NCI-H1417 (cell line): ENCODE measurements at places on chromosomes 3 and 15.
A peak's percentile ranks its signal among the peaks of the same experiment; 100 is the strongest.

DNA sequence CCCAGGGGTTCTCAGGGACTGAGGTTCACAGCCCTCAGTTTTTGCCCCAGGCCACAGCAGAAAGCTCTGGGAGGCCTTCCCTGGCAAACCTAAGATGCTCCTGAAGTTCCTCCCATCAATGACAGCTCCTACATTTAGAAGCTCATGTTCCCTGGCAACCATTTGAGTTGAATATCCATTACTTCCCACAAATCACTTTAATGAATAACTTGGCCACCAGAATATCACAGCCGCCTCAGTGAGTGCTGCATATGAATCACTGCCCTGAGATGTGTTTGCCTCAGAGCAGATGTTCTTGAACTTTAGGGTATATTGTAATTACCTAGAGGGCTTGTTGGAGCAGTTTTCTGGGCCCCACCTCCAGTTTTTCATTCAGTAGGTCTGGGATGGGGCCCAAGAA is 27.4 kb downstream of the SLCO2A1 start:
- DNase-seq = no peak

DNA sequence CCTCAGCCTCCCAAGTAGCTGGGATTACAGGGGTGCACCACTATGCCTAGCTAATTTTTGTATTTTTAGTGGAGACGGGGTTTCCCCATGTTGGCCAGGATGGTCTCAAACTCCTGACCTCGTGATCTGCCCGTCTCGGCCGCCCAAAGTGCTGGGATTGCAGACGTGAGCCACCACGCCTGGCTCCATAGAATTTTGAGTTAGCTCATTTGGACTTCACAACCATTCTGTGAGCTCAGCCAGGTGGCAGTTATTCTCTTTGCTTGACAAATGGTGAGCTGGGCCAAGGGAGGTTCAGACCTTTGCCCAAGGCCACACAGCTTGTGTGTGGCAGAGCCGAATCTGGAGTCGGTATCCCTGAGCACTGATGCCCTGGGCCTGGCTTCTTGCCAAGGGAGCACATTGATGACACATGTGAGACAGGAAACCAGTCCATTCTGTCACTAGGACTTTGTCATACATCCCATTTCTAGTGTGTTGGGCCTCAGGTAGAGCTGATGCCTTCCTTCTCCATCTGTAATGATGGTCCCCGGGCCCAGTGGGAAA is 17.6 kb downstream of the PODXL2 start:
- DNase-seq = no peak

GRCh38 chr15:78044407-78045155 is 32.9 kb downstream of the TBC1D2B start:
- DNase-seq = no peak

DNA sequence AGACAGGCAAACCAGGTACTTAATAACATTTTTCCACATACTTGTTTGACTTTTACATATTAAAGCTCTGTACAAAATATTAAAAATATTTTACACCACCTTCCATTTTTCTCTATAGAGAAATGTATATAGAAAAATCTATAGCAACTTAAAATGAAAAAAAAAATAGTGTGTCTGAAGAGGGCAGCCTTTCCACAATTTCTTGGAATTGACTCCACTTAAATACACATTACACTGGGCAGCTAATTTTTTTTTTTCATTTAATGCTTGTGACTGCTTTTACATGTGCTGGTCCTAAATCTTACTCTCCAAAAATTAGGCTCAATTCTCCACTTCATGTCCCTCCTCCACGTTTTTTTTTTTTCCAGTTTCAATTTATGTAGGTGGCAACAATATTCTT is 427.0 kb upstream of the RBMS3 start:
- DNase-seq = no peak

GRCh38 chr3:111331306-111331705 is 210.7 kb upstream of the CD96 start:
- DNase-seq = no peak

DNA sequence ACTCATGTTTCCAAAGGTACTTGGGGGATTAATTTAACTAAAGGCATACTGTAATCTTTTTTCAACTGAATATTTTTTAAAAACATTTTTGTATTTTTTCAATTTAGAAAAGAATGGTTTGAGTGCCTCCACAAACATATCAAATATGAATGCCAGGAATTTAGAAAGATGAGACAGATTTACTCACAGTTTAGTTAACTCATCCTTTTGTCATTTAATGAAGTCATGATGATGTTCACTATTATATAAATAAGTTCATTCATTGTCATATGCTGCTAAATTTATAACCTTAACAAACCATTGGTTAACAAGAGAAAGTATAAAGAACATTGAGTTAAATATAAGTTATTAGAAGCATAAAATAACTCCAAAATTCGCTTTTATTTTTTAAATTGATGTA is 50.0 kb downstream of the FGF7 start:
- no peak for DNase-seq

DNA sequence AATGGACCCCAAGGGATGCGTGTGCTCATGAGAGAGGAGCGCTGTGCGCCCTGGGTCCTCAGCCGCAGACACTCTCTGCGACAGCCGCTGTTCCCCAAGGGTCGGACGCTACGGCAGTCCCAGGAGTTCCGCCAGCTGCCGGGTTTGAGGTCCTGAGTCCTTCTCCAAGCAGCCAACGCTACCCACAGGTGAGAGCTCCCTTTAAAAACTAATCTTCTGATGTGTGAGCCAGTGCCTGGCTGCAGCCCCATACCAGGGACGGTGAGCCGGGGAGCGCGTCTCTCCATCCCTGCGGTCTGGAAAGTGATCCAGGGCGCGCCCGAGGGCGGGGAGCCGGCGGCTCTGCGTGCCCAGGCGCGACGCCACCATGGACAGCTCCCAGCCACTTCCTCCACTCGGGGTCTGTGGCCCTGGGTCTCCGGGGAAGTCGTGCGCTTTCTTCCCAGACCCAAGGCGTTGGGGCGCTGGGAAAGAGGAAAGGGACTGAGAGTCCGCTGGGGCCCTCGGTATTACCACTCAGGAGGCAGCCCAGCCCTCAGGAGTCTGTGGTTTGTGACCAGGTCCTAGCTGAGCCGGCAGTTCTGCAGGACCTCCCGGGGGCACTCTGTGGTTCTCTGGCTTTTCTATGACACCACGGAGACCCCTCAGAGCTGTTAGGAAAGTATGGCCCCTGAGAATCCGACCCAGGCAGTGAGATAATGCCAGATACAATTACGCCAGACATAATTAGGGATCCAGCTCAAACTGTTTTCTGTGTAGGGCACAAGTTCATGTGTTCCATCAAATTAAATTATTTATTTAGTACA is 1.4 kb downstream of the CEMIP start:
- peak; percentile 77 for DNase-seq

DNA sequence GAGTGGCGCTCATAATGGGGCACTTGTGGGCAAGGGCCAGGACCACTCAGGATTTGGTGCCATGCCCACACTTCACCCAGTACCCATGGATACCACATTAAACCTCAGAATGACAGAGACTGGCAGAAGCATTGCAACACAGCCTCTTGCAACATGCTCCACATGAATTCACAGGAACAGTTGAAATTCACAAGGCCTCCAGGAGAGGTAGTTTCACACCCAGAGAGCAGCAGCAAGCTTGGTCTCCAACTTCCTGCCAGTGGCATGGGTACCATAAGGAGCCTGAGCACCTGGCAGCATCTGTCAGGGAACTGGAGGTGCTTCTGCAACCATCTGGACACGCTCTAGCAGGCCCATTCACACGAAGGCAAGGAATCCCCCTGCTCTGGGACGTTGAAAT is 101.0 kb downstream of the OSBPL10 start:
- no peak for DNase-seq

- DNase-seq = no peak
These were observed 424 bp downstream of the EAF2 start for GRCh38 chr3:121835465-121835801.

DNA sequence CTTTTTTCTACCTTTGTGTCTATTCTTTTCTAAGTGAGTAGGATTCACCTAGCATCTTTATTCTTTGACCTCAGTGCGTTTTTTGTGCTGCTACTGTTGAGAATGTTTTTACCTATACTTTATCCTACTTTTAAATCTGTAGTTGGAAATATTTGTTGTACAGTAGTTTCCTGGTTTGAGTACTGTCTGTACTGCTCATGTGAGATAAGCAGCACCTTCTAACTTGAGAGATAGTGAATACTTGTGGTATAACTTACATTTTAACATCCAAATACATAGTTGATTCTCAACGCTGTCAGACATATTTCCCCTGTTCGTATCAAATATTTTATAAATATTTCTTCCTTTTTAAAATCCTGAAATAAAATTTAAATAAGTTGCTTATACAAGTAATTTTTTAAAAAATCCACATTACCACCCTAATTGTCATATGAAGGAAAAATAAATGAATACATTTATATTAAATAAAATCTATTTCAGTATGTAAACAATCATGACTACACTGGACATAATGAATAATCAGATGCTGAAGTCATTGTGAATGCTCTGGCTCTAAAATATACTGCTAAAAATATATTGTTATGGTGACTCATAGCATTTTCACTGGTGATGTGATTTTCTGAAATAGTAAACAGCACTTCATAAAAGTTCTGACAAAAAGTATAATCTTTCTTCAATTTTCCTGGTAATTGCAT is 17.4 kb downstream of the ATP11B start:
- DNase-seq = no peak

GRCh38 chr3:68057637-68058320 is 403.4 kb upstream of the SUCLG2 start:
- no peak for DNase-seq

GRCh38 chr3:170734735-170735065 is 135.3 kb downstream of the RPL22L1 start:
- peak; percentile 44 for DNase-seq

GRCh38 chr3:31505371-31506048 is 27.2 kb upstream of the STT3B start:
- no peak for DNase-seq

DNA sequence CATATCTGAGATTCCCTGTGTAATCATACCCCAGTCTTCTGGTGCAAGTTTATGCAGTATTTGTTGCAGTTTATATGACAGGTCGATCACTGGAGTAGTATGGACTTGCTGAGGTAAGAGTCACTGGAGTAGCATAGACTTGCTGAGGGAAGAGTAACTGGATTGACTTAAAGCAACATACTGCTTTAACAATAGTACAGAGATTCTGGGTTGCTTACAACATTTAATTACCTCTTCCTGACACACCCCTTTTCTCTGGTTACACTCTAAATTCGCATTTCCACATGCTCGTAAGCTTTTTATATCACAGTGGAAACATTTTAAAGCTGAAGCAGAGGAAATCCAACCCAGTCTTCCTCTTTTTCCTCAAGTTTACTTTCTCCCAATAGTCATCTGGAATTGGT is 11.8 kb downstream of the AAGAB start:
- no peak for DNase-seq

- no peak for DNase-seq
These were observed 265.1 kb downstream of the NFKBIZ start for GRCh38 chr3:102114264-102114979.

- no peak for DNase-seq
These were observed 971.4 kb downstream of the MCTP2 start for GRCh38 chr15:95202569-95203349.

DNA sequence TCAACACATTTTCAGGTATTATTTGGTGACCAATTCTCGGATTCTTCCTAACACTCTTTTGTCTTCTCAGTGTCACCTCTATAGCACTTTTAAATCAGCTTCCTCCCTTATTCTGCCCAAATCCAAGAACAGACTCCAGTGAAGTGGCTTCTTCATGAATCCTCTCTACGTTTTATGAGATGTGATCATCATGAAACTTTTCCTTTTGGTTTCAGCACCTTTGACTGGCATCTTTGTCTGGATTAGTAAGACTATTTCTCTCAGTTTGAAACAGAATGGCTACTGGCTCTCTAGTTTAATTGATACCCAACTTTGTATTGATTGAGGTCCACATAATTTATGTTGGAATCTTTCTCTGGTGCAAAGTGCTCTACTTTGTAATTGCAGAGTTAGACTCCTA is 45.6 kb downstream of the CMC1 start:
- DNase-seq = no peak

GRCh38 chr15:80026310-80026709 is 33.2 kb upstream of the ZFAND6 start:
- no peak for DNase-seq

GRCh38 chr15:73437543-73438109 is 5.3 kb upstream of the REC114 start:
- no peak for DNase-seq

DNA sequence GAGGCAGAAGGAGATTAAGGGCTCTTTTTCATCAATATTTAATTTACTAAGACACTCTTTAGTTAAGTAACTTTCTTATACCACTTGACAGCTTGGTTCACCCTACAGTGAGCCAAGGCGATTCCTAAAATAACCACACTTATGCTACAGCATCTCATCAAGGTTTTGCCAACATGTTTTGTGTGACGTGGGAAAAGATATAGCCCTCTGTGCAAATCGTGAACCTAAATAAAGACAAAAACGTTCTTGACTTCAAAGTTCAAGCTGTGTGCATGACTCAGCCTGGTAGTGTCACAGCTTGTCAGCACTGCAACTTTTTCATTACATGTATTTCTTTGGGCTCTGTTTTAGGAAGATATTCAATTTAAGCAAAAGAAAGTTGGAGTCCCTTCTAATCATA is 297.0 kb upstream of the EPHA3 start:
- no peak for DNase-seq

DNA sequence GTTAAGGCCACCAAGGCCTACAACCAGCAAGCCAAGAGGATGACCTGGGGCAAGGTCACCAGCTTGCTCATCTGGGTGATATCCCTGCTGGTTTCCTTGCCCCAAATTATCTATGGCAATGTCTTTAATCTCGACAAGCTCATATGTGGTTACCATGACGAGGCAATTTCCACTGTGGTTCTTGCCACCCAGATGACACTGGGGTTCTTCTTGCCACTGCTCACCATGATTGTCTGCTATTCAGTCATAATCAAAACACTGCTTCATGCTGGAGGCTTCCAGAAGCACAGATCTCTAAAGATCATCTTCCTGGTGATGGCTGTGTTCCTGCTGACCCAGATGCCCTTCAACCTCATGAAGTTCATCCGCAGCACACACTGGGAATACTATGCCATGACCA is 3.6 kb downstream of the CXCR6 start:
- DNase-seq = no peak

- no peak for DNase-seq
These were observed 324.5 kb upstream of the GBE1 start for GRCh38 chr3:82085851-82086475.

DNA sequence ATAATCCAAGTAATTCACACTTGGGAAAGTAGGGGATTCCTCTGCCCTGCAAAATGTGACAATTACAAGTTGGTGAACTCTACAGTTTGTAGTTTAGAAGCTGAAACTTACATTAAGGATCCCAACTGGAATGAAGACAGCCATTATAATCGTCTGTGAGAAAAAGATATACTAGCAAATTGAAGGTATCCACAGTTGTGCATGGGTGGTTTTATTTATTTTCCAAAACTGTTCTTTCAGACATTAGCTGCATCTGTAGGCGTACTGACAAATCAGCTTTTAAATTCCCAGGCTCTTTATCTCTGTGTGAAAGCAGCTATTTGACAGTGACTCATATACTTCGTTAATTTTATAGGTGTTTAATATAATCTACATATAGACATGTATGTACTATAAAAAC is 12.5 kb upstream of the ISL2 start:
- no peak for DNase-seq
